ENCODE measurements at places on chromosomes 1 and 21.

- DNase-seq, result no peak
- H3K27me3 ChIP-seq, result no peaks in the 10 kb centered on the region
- no peak overlapping the region for H3K4me3 ChIP-seq
- no peaks in the 10 kb centered on the region for H3K4me1 ChIP-seq
- no peaks in the 10 kb centered on the region for H3K36me3 ChIP-seq
These were observed 90.1 kb upstream of the ZRANB2 start for GRCh38 chr1:71170925-71171324.

DNA sequence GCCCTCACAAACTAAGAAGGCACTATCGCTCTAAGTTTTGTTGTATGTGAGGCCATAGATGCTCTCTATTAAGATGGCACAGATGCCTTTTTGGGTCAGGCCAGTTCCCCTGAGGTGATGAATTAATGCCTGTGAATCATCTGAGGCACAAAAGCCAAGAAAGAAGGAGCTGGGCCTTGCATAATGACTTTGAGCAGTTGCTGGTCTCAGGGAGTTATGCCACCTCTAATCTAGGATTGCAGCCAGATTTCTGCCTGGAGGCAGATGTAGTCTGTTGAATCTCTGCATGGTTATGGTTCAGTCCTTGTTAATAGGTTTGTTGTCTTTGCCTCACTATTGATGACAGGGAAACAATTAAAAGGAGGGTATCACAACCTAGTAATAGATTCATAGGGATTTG lies 168.1 kb upstream of the CHRM3 start:
- H3K4me1 ChIP-seq, result no peaks in the 10 kb centered on the region
- no peak overlapping the region for H3K4me3 ChIP-seq
- no peak for DNase-seq
- H3K36me3 ChIP-seq, result no peaks in the 10 kb centered on the region

GRCh38 chr1:228867951-228868730 lies 132.9 kb downstream of the RHOU start:
- H3K27me3 ChIP-seq, result no peaks in the 10 kb centered on the region
- H3K36me3 ChIP-seq, result no peaks in the 10 kb centered on the region
- no peaks in the 10 kb centered on the region for H3K4me1 ChIP-seq
- no peak overlapping the region for H3K4me3 ChIP-seq

DNA sequence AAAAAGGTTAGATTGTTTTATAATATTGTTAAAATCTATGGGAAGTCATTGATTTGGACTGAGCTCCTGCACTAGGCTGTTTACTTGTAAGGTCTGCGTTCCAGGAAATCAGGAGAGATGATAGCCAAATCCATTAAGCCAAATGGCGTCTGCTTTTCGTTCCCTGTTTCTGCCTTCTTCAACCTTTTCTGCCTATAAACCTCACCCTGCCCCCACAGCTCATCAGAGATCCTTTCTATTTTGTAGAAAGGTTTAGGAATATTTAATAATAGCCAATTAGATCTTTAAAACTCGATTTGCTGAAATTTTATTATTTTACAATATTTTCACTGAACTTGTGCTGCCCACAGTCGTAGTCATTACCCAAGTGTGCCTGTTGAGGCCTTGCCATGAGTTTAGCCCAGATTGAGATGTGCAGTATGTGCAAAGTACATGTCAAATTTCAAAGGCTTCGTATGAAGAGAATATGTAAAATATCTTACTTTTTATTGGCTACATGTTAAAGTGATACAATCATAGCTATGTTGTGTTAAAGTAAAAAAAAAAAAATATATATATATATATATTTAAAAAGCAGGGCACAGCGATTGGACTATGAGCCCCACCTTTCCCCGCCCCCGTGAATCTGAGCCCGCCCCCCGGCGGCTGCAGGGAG lies 444 bp upstream of the IARS2 start:
- peak overlapping the region; percentile 97 for H3K4me3 ChIP-seq
- H3K27me3 ChIP-seq, result no peaks in the 10 kb centered on the region
- no peak for DNase-seq
- H3K4me1 ChIP-seq, result peaks cover 36% of the 10 kb centered on the region

DNA sequence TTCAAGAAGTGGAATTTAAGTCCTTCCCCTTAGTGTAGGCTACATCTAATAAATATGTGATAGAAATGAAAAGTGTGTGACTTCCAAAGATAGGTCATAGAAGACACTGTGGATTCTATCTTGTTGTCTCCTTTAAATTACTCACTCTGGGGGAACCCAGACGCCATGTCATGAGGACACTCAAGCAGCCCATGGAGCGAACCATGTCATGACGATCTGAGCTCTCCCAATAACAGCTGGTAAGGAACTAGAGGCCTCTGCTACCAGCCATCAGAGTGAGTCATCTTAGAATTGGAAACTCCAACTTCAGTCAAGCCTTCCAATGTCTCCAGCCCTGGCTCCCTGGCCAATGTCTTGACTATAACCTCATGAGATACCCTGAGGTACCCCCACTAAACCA lies 6.3 kb downstream of the COA7 start:
- H3K36me3 ChIP-seq, result peaks cover 64% of the 10 kb centered on the region
- no peaks in the 10 kb centered on the region for H3K4me1 ChIP-seq
- H3K4me3 ChIP-seq, result no peak overlapping the region
- H3K27ac ChIP-seq, result no peak overlapping the region
- DNase-seq, result no peak

DNA sequence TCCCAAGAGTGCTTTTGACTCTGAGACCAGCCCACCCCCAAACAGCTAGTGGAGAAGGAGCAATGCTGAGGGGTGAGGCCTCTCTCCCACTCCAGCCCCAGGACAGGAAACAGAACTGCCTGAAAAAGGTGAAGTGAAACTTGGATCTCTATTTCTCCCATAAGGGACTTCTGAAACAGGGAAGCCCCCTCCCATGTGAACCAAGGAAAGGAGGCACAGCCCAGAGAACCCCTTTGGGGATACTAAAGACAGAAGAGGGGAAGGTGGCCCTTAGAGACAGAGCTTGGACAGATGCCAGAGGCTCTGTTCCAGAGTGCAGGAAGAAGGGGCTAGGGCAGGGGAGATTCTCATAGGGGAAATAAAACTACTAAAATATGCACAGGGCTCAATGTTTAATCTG lies 2.9 kb downstream of the TNFAIP8L2 start:
- H3K4me1 ChIP-seq, result no peaks in the 10 kb centered on the region
- DNase-seq, result no peak
- no peak overlapping the region for H3K27ac ChIP-seq
- no peak overlapping the region for H3K4me3 ChIP-seq
- no peaks in the 10 kb centered on the region for H3K27me3 ChIP-seq

- no peaks in the 10 kb centered on the region for H3K27me3 ChIP-seq
- no peaks in the 10 kb centered on the region for H3K4me1 ChIP-seq
- no peak for DNase-seq
- no peaks in the 10 kb centered on the region for H3K36me3 ChIP-seq
- no peak overlapping the region for H3K27ac ChIP-seq
These were observed 8.2 kb upstream of the AVPR1B start for GRCh38 chr1:206125346-206125745.

GRCh38 chr1:116092752-116093489 lies 18.3 kb upstream of the MAB21L3 start:
- DNase-seq, result no peak
- H3K4me3 ChIP-seq, result no peak overlapping the region
- no peaks in the 10 kb centered on the region for H3K27me3 ChIP-seq

DNA sequence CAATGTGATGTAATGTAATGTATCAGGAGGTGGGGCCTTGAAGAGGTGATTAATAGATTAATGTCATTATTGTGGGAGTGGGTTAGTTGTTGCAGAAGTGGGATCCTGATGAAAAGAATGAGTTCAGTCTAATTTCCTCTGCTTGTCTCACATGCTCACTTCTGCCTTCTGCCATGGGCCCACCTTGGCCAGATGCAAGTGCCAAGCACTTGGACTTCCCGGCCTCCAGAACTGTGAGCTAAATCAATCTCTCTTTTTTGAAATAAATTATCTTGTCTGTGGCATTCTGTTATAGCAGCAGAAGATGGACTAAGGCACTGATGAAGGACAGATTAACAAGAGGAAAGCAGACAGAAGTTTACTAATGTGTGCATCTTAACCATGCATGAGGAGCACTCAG lies 123.9 kb downstream of the ETS2 start:
- peaks cover 23% of the 10 kb centered on the region for H3K4me1 ChIP-seq
- H3K27me3 ChIP-seq, result no peaks in the 10 kb centered on the region
- DNase-seq, result no peak
- H3K36me3 ChIP-seq, result no peaks in the 10 kb centered on the region
- H3K27ac ChIP-seq, result no peak overlapping the region

- no peak overlapping the region for H3K4me3 ChIP-seq
- no peak for DNase-seq
- no peaks in the 10 kb centered on the region for H3K27me3 ChIP-seq
- no peak overlapping the region for H3K27ac ChIP-seq
- H3K4me1 ChIP-seq, result no peaks in the 10 kb centered on the region
These were observed 11.7 kb downstream of the BPNT1 start for GRCh38 chr1:220077887-220078286.

- H3K27me3 ChIP-seq, result no peaks in the 10 kb centered on the region
- no peak overlapping the region for H3K27ac ChIP-seq
- H3K4me1 ChIP-seq, result no peaks in the 10 kb centered on the region
- no peak for DNase-seq
- no peak overlapping the region for H3K4me3 ChIP-seq
These were observed 111.6 kb downstream of the CYYR1 start for GRCh38 chr21:26461500-26461899.

DNA sequence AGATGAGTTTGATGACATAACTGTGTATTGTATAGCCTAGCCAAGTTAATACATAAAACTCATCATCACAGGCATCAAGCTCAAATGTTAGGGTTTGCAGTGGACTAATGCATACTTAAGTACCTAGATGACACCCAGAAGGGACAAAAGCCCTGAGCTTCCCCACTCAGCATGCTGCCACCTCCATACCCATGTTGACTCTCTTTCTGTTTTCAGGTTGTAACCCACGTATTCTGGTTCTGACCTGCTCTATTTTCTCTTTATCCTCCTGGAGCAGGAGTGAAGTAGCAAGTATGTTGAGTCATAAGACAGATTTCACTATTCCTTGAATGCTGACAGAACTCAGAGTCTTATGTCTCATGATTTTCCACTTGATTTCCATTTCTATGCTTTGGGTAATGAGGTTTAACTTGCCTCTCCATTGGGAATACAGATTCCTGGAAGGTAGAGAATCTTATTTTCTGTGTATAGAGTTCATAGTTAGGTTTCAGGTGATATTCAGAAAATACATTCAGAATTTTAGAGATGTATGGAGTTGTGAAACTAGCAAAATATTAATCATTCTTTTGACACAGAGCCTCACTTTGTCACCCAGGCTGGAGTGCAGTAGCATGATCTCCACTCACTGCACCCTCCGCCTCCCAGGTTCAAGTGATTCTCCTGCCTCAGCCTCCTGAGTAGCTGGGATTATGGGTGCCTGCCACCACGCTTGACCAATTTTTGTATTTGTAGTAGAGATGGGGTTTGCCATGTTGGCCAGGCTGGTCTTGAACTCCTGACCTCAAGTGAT lies 122.5 kb upstream of the KCNJ15 start:
- H3K4me1 ChIP-seq, result no peaks in the 10 kb centered on the region
- H3K27ac ChIP-seq, result no peak overlapping the region
- H3K27me3 ChIP-seq, result no peaks in the 10 kb centered on the region
- DNase-seq, result no peak
- no peaks in the 10 kb centered on the region for H3K36me3 ChIP-seq

GRCh38 chr1:15386164-15386749 lies 23.4 kb upstream of the EFHD2 start:
- H3K27ac ChIP-seq, result no peak overlapping the region
- DNase-seq, result no peak

GRCh38 chr1:171160211-171160610 lies 24.9 kb upstream of the FMO2 start:
- no peaks in the 10 kb centered on the region for H3K36me3 ChIP-seq
- no peak for DNase-seq

- H3K36me3 ChIP-seq, result no peaks in the 10 kb centered on the region
- no peaks in the 10 kb centered on the region for H3K27me3 ChIP-seq
- H3K4me3 ChIP-seq, result no peak overlapping the region
- H3K27ac ChIP-seq, result peak overlapping the region; percentile 21
- peaks cover 6% of the 10 kb centered on the region for H3K4me1 ChIP-seq
- no peak for DNase-seq
These were observed 131.0 kb downstream of the RRAGC start for GRCh38 chr1:38728585-38728908.

- H3K4me1 ChIP-seq, result no peaks in the 10 kb centered on the region
- no peak for DNase-seq
- no peak within 1 kb of the TSS for H3K4me3 ChIP-seq
- H3K27ac ChIP-seq, result no peak within 1 kb of the TSS
- H3K36me3 ChIP-seq, result no peaks in the 10 kb centered on the region
These were observed at the start of gene OR2L8 for GRCh38 chr1:247948558-247948957. TSS of gene OR2L8 (plus strand) at chr1:247948858. CDS start at chr1:247948858, 0 bp downstream.

GRCh38 chr1:67838180-67838910 lies 5.1 kb upstream of the GNG12 start:
- no peak for DNase-seq
- no peak overlapping the region for H3K27ac ChIP-seq
- H3K27me3 ChIP-seq, result no peaks in the 10 kb centered on the region
- H3K4me3 ChIP-seq, result no peak overlapping the region
- H3K4me1 ChIP-seq, result peaks cover 7% of the 10 kb centered on the region

- no peaks in the 10 kb centered on the region for H3K27me3 ChIP-seq
- DNase-seq, result no peak
- no peak overlapping the region for H3K4me3 ChIP-seq
- no peak overlapping the region for H3K27ac ChIP-seq
- no peaks in the 10 kb centered on the region for H3K36me3 ChIP-seq
- H3K4me1 ChIP-seq, result no peaks in the 10 kb centered on the region
These were observed 60.5 kb upstream of the PRMT6 start for GRCh38 chr1:106995970-106996369.

DNA sequence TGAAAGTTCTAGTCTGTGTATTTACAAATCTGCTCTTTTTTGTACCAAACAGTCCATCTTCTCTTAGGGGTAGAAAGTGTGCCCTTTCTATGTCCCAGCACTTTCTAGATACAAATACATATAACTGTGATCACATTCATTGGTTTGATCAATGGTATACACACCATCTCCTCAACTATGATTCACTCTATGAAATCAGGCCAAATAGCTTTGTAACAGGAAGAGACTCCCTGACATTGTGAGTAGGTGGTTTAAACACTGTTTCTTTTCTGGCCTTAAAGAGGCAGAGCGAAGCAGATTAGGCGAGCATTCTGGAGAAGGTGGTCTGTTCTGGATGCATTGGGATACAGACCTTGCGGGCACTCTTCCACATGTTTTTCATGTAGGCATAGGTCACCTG lies 39.3 kb upstream of the EXOSC10 start:
- no peaks in the 10 kb centered on the region for H3K36me3 ChIP-seq
- H3K27ac ChIP-seq, result no peak overlapping the region
- H3K4me3 ChIP-seq, result no peak overlapping the region
- H3K27me3 ChIP-seq, result no peaks in the 10 kb centered on the region
- no peak for DNase-seq
- H3K4me1 ChIP-seq, result no peaks in the 10 kb centered on the region
